A549 (cell line): ENCODE measurements at places on chromosomes 2 and 18.

DNA sequence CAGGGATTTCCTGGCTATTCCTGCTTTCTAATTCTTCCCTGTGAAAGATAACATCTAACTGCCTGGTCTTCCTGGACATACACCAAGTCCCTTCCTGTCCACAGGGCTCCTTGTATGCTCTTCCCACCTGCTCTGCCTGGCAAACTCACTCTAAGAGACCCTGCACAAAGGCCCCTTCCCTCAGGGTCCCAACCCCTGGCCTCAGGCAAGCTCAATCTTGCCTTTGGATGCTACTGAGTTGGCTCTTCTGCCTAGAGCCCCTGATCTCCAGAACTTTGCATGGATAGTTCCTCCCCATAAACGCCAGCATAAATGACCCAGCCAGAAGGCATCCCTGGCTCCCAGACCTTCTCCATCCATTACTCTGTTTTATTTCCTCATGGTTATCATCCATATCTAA lies 98.3 kb upstream of the OTOS start:
- DNase-seq: no peak

DNA sequence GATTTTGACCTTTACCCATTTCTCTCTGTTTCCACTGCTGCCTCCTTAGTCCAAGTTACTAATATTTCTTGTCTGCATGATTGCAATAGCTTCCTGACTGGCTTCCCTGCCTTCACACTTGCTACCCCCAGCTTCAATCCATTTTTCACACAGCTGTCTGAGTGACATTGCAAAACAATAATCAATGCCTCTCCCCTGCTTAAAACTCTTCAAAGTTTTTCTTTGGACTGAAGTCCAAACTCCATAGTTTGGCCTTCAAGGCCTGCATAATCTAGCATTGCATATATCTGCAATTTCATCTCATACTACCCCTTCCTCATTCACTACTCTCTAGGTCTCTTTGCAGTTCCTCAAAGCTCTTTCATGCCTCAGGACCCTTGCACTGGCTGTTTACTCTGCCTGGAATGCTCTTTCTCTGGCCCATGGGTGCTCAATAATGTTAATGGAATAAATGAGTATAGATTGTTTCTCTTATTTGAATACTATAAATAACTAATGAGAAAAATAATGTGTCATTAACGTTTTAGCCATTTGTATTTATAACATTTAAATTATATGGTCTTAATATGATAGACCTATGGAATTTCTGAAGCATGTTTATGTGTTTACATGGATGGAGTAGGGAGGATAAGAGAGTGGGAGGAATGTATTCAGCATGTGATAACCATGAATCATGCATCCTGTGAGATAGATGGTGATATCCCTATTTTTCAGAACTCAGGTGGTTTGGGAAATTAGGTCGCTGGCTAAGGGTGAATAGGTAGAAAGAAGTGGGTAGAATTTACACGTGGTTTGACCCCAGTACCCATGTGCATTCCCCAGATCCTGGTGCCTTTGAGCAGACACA lies 5.7 kb upstream of the TMEM178A start:
- no peak for DNase-seq

DNA sequence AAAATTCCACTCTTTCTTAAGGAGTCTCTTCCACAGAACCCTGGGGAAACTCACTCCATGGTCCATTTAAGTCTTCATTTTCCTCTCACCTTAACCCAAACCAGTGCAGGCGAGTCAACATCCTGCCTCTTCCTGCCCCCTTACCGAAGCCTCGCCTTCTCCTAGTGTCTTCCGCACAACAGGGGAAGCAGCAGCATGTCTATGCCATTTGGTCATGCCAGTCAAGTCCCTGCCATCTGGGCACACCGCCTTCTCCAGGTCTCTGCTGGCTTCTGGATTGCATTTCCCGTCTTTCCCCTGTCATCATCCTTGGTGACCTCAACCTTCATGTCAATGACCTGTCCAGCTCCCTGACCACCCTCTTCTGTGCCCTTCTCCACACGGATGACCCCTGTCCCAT lies 77.3 kb upstream of the FZD7 start:
- DNase-seq: no peak

GRCh38 chr2:31606509-31606908 lies 25.8 kb upstream of the SRD5A2 start:
- no peak for DNase-seq

- DNase-seq: no peak
Measured at GRCh38 chr2:73855526-73855925, 26.8 kb downstream of the STAMBP start.
